ENCODE measurements at places on chromosomes 12 and 14. TPM values are rescaled to one million over a fixed set of nuclear protein-coding genes. Genes with fewer than 3 reads are reported as not detected.

Gene GPATCH2L
- total RNA-seq, result 87.2 TPM

Gene INSM2
- 2.4 TPM for total RNA-seq

Gene TMEM119
- 9.6 TPM for total RNA-seq

Gene CACNA1C
- total RNA-seq, result 36.8 TPM
